ENCODE measurements at places on chromosomes 12 and 14. TPM values are rescaled to one million over a fixed set of nuclear protein-coding genes. Genes with fewer than 3 reads are reported as not detected.

DNA sequence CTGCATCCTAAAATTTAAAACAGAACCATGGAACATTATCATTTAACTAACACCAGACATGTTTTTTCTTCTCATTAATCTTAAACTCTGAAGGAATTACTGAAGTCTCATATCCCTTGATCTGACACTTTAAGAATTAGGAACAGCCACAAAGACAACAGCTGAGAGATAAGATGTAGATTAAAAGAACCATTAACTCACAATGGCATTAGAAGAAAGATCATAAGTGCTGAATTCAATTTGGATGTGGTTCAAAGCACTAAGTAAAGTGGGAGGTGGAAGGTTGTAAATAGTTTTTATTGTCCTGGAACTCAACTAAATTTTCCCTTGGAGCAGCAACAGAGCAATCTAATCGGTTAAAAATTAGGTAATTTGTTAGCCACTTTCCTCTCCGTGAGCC is 199.0 kb upstream of the ATP2B1 start:
- DNase-seq, result no peak

- no peak for DNase-seq
These were observed 22.2 kb downstream of the CYP46A1 start for GRCh38 chr14:99706107-99706900.

GRCh38 chr12:111976291-111976690 is 36.7 kb downstream of the TMEM116 start:
- DNase-seq, result no peak

GRCh38 chr12:43277651-43278540 is 274.1 kb downstream of the ADAMTS20 start:
- DNase-seq, result peak; percentile 9

Gene INHBC
- not detected for total RNA-seq

DNA sequence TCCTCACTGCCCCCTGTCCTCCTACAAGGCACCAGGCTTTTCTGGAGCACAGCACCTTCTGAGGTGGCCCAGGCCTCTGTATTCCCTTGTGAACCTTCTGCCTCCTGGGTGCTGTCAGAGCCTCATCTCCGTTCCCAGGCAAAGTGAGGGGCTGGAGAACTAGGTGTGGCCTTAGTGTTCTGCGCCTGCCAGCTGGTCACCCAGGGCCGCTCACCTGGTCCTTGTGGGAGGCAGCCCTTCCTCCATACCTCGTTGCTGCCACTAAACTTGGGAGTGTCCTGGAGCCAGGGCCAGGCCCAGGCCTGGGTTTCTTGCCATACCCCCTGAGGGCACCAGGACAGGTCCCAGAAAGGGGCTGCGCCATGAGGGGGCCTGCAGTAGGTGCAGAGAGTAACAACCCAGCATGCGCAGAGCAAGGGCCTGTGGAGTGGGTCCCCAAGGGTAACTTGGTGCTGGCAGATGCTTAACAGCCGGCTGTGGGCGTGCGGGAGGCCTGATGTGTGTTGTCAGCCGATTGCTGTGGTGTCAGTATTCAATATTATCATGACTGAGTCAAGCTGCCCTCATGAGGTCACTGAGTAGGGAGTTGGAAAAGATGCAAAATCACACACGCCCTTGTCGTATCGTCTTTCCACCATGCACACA is 17.1 kb downstream of the OTUB2 start:
- no peak for DNase-seq

Gene TOGARAM1
- 7.7 TPM for total RNA-seq

- DNase-seq, result peak; percentile 4
These were observed 394.5 kb upstream of the GARIN6 start for GRCh38 chr12:99253068-99253467.

- peak; percentile 89 for DNase-seq
These were observed 4.5 kb downstream of the AJUBA start for GRCh38 chr14:22977684-22978486.
